Activated T-helper 17 cell treated with anti-CD3 and anti-CD28 coated beads, Interleukin-2, amount 50 U/mL, for 72 hours (primary cell): ENCODE measurements at places on chromosomes 16 and 17.

- no peak for ATAC-seq
These were observed 23.5 kb downstream of the PLD6 start for GRCh38 chr17:17182598-17183136.

- peak; percentile 31 for ATAC-seq
These were observed 67.8 kb downstream of the BMERB1 start for GRCh38 chr16:15502041-15502725.

DNA sequence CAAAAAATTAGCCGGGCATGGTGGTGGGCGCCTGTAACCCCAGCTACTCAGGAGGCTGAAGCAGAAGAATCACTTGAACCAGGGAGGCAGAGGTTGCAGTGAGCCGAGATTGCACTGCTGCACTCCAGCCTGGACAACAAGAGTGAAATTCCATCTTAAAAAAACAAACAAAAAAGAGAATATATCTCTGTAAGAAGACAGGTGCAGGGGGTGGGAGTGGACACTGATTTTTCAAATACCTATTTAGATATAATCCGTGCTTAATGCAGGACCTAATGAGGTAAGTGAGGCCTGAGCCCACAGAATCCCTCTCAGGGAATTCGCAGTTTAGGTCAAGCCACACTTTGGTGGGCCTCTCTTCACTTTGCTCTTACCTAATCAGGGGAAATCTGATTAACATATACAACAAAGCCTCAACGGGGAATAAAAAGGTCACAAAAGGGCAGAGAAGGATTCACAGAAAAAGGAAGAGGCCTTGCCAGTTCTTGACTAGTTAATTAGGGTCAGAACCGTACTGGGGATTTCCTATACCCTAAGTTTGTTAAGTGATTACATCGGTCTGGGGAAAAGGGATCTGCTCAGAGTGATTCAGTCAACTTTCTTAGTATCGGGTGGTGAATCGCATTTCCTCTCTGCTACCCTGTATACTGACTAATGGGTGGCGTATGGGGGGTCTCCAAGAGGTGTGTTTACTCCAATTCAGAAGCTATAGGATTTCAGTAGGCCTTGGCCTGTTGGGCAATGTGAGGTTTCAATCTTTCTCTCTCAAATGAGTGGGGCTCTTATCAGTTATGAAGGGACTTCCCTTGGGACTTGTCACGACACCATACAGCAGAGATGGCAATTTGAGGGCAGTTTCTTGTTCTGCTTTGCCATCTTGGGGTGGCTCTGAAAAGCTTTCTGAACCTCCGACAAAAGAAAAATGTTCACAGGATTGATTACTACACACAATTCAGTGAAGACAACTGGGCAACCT, 1.9 kb upstream of the NFAT5 start:
- peak; percentile 85 for ATAC-seq

DNA sequence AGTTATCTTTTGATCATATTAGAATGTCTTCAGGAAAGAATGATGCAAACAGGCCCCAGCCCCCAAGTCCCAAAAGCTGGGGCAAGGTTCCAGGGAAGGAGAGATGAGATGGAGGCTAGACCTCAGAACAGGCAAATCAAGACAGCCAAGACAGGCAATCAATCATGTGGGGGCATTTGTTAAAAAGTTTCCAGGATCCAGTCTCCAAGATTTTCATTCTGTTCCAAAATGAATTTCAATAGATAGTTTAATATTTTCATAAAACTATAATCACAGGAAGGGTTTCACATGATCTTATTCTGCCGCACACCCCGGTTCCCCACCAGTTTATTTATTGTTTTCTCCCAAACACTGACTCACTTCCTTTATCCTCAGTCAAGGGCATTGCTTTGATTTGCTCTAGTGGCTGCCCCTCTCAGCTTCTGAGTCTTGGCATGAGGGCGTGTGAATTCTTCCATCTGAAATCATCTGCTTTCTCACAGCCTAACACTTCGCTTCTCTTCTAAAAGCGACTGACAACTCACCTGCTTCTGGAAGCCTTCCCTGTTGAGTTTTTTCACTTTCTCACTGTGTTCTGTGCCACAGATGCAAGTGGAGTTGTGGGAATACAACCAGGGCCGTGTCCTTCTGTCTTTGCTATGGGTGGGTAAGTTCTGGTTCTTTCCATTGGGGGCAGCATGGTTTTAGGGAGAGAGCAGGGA, 12.2 kb upstream of the TERF2 start:
- no peak for ATAC-seq

- no peak for ATAC-seq
These were observed 1.4 kb upstream of the PIK3R5 start for GRCh38 chr17:8966926-8967325.

DNA sequence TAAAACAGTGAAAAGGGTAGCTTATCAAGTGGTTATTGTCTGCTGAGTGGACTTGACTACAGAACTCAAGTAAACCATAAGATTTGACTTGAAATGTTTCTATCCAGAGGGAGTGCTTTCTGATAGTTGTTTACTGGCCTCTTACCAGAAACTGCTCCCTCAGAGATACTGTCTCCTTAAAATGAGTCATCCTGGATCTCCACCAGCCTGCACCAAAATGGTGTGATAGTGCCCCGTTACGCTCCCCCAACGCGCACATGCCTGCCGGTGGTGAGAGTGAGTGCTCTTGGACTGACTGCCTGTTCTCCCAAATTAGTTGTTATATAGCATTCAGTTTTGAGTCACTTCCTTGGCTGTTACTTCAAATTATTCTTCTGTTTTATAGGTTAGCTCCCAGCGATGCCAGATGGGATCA, 22.9 kb downstream of the PRCD start:
- peak; percentile 51 for ATAC-seq

DNA sequence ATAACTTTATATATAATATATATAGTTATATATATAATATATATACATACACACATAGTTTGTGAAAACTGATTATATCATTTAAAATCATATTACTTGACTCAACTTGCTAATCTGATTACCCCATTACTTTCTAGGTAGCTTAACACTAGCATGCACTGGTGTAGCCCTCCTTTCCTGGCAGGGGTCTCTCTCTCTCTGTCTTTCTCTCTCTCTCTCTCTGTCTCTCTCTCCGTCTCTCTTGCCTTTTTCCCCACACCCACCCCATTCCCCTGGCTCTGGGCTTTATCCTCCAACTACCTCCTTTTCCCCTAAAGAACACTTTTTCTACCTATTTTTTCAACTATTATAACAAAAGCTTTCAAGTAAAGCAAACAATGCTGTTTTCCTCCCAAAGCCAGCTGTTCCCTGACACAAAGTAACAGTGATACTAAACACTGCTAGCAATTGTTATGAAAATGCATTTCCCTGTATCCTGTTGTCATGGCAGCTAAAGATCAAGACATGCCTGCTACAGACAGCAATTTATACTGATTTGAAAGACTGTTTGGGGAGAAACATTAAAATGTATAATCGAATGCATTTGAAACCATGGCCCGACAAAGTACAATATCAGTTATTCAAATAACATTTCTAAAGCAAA, 89.4 kb downstream of the CHD9NB start:
- ATAC-seq: no peak

GRCh38 chr16:47029724-47030123, 56.2 kb upstream of the DNAJA2 start:
- ATAC-seq: no peak
